GM12865 (cell line): ENCODE measurements at places on chromosomes 16 and 17.

GRCh38 chr17:16158714-16159113, 56.6 kb downstream of the NCOR1 start:
- no peak for DNase-seq

DNA sequence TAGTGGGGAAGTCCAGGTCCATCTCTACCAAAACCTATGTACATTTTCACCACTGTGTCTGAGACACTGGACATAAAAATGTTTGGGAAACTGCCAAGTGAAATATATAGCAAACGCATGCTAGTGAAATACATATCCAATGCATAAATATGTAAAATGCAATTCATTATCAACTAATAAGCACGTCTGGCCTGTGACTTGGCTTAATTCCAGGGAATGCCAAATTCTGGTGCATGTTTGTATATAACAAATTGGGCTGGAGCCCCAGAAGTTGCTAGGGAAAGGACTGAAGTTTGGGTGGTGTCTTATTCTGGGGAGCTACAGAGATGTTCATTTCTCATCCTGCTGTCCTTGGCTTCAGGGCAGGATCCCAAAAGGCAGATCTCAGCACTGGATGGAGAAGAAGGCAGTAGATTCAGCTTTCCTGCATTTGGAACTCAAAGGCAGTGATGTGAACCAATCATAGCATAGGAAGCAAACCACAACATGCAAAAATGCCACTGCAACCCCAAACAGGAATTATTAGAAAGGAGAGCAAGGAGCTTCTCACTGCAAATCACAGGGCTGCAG, 184.3 kb downstream of the HS3ST3A1 start:
- no peak for DNase-seq

GRCh38 chr16:27651301-27651700, 101.4 kb downstream of the KATNIP start:
- DNase-seq, result no peak

DNA sequence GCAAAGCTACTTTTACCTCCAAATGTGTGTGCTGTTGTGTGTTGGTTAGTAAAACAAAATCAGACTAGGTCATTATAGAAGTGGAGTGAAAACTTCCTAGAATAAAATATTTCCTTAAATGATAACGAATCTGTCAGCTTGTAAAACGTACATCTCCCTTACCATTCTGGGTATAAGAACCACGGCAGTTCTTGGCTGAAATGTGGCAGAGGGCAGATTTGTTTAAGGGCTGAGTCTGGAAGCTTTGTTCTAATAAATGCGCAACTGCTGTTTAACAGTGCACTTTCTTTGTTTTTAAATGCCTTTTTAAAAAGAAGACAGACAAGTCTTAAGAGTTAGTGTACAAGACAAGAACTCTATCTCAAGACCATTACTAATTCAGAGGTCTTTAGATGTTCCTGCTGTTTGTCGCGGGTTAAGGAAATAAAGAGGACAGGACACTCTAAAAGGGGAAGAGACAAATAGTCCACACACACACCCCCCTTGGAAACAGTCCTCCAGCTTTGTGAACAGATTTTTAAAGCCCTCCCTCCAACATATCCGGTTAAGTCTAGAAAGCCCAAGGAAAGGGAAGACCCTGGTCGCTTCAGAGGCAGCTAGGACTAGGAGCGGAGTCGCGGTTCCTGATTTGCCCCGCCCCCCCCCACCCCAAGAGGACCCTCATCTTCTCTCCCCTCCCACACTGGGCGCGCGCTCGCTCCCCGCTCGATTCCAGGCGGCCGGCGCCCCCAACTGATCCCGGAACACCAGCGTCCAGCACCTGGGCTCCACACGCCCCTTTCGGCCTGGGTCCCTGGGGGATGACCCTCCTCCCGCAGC, 658 bp downstream of the SYNRG start:
- DNase-seq, result peak; percentile 47

- DNase-seq, result no peak
Observed at GRCh38 chr17:35841505-35841904, 27.2 kb downstream of the HEATR9 start.

DNA sequence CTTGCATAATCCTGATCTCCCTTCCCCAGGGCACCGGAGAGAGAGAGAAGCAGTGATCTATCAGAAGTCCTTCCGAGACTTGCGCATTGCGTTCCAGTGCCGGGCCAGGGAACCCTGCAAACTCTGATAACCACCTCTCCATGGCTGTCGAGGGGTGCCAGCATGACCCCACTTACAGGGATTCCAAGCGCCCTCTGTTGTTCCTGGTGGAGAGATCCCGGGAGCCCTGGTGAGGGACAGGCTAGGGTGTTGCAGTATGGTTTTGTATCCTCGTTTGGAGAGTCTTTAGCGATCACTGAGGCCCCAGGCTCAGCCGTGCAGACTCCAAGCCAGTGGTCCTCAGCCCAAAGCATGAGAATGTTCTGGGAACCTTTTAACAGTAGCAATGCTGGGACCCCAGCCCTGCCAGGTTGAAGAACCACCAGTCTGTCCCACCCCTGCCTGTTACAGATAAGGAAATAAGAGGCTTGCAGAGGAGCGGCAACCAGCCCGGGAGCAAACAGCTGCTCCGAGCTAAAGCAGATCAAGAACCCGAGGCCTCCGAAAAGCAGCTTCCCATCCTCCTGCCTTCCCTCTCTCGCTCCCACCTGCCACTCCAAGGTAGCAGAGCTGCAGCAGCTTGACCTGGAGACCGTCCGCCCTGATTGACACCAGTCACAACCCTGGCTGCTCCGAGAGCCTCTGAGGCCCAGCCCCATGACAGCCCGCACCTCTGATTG, 150.3 kb upstream of the RPL38 start:
- DNase-seq, result no peak

GRCh38 chr17:64611369-64611768, 50.7 kb downstream of the SMURF2 start:
- no peak for DNase-seq

GRCh38 chr17:45384047-45384788, 48.5 kb downstream of the ARHGAP27 start:
- DNase-seq, result no peak

- DNase-seq, result peak; percentile 87
Observed at GRCh38 chr17:50151937-50152547, 1.6 kb upstream of the PPP1R9B start.

- DNase-seq, result no peak
Observed at GRCh38 chr16:53257001-53257400, 177.3 kb upstream of the RBL2 start.

DNA sequence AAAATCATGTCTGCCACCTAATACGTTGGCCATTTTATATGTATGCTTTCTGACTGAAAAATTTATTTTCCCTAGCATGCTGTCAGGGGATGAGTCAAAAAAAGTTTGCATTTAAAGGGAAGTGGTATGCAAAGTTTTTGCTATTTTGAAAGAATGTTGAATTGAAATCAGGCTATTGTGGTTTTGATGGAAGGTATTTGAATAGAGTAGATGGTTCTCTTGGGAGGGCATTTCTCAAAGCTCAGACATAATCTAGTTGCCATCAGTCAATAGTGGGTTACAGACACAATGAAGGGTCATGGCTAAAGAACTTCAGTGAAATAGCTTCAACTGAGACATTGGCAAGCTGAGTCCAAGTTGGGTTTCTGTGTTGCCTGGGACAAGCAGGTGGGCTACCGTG, 102.4 kb downstream of the MAP2K6 start:
- DNase-seq, result peak; percentile 81

DNA sequence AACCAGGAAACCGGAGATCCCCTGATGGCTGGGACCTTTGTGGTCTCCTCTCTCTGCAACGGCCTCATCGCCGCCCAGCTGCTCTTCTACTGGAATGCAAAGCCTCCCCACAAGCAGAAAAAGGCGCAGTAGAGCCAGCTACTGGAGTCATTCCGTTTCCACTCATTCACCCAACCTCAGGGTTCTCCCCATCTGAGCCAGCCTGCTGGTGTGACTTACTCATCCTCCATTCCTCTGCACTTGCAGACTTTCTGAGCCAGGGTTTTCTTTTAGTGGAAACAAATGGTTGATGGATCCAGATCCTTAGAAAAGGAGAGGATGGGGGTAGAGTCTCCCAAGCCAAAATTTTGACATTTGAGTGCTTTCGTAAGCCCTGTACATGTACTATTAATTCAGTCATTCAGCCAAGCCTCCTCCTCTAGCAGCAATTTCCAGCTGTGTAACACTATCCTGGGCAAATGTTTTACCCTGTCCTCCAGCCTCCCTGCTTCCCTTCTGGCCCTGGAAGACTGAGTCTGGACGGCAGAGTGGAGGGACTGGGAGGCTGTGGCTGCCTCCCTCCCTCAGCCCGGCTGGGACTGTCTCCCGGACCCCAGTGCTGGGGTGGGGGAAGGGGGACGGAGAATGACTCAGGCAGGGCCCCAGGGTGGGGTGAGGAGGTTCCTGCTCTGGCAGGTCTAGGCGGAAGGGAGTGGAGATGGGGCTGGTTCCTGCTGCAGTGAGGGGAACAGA, 2.3 kb downstream of the SOX15 start:
- DNase-seq, result no peak

DNA sequence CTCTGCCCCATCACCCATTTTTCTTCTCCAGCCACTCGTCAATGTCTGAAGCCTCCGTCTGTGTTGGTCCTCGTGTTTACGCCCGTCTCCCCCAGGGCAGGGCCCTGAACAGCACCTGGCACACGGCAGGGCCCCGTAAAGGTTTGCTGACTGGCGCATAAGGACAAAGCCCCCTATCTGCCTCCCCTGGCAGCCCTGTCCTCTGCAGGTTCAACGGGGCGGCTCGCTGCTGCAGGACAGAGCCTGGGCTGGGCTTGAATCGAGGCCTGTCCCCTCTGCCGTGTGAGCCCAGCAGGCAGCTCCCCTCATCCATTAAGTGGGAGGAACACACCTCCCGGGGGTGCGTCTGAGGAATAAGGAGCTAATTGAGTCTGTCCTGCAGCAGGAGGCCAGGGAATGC, 46.1 kb upstream of the PABPN1L start:
- no peak for DNase-seq
